Lung (tissue), 17 donors: ENCODE measurements at places on chromosomes 6 and 20. TPM values are rescaled to one million over a fixed set of nuclear protein-coding genes. Genes with fewer than 3 reads are reported as not detected.

ABRACL gene
- polyA plus RNA-seq: 91.9 TPM

ADGRG6 gene
- polyA plus RNA-seq: 6.4 TPM

ZKSCAN3 gene
- polyA plus RNA-seq: 1.7 TPM

PHACTR3 gene
- polyA plus RNA-seq: 6.6 TPM

PPP1R14C gene
- 6.5 TPM for polyA plus RNA-seq

ZC3H12D gene
- 1.1 TPM for polyA plus RNA-seq
